HepG2 (cell line): ENCODE measurements at places on chromosomes 16 and 17. TPM values are rescaled to one million over a fixed set of nuclear protein-coding genes. Genes with fewer than 3 reads are reported as not detected.

The CACNG1 gene
- not detected in 2 replicates for total RNA-seq

The TCAP gene
- 0.14 and 0.24 TPM in 2 replicates for total RNA-seq

The ABCA10 gene
- total RNA-seq = 0.02 TPM in 1 of 2 replicates, not detected in the other

The CLEC19A gene
- not detected in 2 replicates for total RNA-seq

The EPX gene
- not detected in 2 replicates for total RNA-seq

The CD79B gene
- not detected in 2 replicates for total RNA-seq

The CSNK1D gene
- 28.4 and 31.5 TPM in 2 replicates for total RNA-seq

The ZNF287 gene
- 0.06 TPM in 1 of 2 replicates, not detected in the other for total RNA-seq

The CACNG5 gene
- not detected in 2 replicates for total RNA-seq

The CA10 gene
- not detected in 2 replicates for total RNA-seq

The LLGL2 gene
- total RNA-seq = 53.9 and 86.7 TPM in 2 replicates

The PLA2G10 gene
- total RNA-seq = not detected in 2 replicates

The MFAP4 gene
- total RNA-seq = not detected in 2 replicates

The KRT39 gene
- total RNA-seq = 0.07 TPM in 1 of 2 replicates, not detected in the other
